ENCODE measurements at places on chromosomes 2 and 18.

DNA sequence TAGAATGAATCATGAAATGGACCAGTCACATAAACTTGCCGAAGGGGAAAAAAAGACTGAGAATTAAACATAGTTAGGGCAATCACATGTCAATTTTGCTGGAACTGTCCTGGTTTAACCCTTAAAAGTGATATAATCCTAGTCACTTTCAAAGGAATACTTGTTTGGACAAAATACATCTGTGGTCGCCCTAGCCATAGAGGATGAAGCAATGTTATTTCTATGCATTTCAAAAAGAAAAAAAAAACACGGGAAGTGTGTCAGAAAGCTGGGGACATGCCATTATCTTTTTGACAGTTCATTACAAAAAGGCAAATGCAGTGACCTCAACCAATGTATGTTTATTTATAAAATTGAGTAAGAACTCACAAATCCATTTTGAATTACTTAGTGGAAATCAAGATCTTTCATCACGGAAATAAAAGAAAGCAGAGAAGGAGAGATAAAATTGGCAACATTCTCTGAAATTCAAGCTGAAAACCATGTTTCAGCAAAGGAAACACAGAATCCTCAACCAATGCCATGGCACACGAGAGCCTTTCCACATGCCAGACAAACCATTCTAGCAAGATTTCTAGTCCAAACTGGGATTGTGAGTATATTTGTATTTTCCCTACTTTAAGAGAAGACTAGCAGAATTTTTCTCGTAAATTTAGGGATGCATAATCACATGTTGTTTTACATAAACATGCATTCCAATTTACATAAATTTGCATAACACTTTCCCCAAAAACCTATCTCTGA lies 854.3 kb upstream of the ACVR2A start:
- DNase-seq, result no peak

GRCh38 chr2:129118296-129118695 lies 799.6 kb upstream of the HS6ST1 start:
- DNase-seq, result no peak

DNA sequence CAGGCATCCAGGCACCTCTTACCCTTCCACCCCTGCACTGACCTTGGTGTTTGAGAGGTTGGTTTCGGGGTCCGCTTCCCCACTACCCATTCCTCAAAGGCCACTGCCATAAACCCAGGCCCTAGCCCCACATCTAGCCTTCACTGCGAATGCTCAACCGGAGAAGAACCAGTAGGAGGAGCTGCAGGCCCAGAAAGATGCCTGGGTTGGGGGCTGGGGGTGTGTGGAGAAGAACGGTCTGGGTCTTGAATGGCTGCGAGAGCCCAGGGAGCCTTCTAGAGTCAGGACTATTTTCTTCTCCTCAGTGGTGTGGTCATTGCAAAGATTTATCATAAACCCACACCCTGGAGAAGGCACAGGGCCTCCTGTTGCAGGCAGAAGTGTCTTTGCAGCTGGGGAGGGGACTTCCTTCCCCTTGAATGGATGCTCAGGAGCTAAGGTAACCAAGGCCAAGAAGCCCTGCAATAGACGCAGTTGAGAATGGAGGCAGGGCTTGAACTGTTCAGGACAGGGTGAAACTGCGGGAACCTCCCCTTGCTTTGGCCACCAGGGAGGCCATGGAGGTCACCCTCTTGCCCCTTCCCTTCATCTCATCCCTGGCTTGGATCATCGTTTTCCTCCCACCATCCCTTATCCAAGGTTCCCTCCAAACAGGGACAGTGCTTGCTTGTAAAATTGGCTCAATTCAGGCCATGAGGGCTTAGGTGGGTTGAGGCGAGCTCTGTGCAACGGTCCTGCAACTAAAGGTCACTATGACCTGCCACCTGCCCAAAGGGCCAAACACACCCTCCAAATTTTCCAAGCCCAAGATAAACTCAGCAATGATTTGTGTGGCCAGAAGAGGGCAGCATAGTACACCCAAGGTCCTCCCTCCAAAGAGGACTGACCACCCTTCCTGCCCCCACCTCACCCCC lies 20.9 kb downstream of the THNSL2 start:
- DNase-seq, result peak; percentile 56

DNA sequence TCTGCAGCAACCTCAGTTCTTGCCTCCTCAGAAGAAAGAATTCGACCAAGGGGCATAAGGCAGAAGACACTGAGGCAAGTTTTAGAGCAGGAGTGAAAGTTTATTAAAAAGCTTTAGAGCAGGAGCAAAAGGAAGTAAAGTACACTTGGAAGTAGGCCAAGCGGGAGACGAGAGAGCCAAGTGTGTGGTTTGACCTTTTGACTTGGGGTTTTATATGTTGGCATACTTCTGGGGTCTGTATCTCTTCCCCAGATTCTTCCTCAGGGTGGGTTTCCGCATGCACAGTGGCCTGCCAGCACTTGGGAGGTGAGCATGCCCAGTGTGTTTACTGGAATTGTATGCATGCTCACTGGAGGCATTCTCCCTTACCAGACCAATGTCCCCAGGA lies 59.3 kb upstream of the ANKRD44 start:
- DNase-seq, result no peak

DNA sequence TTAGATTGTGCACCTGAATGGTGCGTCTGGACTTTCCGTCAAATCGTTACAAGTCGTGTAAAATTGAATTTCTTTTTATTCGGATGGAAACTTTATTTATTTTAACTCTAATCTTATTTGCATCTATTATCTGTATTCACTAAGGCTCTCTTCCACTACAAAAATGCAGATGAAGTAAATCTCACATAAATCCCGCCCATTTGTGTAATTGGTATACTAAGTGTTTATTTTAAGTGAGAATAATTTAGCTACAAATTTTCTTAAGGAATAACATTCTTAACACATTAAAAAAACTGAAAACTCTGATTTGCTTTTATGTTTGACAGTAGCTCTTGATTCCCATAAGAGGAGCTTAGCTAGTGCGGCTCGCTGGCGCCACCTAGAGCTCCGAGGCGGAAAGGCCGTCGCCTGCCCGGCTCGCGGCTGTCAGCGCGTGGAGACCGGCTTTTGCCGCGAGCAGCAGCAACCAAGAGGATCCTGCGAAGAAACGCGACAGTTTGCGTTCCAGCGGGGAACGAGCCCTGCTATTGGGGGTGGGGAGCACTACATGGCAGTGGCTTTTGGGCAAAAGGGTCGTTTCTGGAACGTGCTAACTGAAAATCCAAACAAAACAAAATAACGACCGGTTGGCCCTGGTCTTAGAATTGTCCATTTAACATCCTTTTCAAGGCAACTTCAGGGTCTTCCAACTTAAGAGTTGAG lies 6.7 kb downstream of the SP9 start:
- peak; percentile 96 for DNase-seq

DNA sequence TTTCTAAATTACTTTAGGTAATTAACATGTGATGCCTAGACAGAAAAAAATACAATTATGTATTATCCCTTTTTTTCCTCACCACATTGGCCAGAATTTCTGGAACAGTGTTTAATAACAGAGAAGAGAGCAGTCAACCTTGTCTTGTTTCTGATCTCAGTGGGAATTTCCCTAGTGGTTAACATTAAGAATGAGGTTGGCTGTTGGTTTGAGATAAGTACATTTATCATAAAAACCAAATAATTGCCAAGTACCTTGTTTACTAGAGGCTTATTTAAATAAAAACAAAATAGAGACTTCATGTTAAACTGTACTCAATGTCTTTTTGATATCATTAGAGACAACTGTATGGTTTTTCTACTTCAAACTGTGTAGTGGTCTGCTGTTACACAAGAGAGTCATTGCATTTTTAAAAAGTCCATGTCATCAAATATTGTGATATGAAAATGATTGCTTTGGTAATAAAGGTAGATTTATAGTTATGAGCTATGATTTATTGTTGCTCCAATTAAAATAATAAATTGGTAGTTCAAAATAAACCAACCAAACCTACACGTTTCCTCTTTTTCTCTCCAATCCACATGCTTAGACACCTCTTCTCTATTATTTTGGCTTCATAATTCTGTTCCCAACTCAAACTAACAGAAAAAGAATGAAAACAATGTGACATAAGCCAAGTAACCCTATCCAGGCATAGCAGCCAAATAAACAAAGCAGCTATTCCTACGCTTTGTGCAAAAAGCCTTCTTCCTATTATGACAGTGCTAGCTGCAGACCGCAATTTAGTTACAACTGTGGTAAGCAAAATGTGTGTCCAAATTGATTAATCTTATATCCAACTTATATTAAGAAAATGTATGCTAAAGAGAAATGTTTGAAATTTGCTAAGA lies 20.9 kb upstream of the TANK start:
- no peak for DNase-seq

DNA sequence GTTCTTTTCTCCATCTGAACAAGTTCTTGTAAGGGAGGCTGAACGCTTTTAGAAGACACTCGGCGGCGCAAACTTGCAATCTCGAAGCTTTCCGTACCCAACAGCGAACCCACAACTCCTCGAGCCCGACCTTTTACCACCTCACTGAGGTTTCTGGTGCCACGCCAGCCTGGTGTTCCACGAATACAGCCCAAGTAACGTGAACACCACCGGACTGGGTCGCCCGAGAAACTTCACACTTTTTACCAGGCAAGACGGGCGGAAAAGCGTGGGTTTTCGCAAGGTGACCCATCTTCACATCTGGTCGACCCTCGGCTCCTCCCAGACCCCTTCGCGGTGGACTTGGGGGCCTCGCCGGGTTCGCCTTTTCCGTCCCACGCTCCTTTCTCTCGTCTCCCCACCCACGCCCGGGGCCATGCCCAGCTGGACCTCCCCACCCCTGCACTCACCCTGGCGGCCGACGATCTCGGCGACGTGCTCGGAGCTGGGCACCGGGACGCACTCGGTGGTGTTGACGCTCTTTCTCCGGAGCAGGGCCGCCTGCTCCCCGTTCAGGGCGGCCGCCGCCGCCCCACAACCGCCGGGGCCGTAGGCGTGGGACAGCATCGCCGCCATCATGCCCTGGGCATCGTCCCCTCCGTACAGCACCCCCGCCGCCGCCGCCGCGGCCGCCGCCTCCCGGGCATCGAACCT lies 1.2 kb downstream of the MEX3C start:
- DNase-seq, result peak; percentile 10

GRCh38 chr18:8380926-8381325 lies 228.3 kb upstream of the RAB12 start:
- no peak for DNase-seq

DNA sequence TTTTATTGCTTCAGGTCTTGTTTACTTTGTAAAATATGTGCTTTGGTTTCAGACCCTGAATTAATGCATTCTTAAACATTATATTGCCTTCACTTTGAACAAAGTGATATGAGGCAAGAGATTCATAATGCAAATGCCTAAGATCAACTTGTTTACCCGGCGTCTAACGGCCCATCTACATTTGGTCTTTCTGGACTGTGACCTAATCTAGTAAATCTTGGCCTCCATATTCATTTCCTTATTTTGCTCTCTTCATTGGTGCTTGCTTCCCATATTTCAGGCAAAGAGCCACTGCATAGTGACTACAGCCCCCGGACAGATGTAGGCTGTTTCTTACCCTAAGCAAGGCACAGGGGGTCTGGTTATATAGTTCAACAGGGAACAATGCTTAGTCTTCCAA lies 53.0 kb upstream of the SLC39A10 start:
- no peak for DNase-seq

- no peak for DNase-seq
Observed at GRCh38 chr2:187654535-187654934, 100.3 kb upstream of the TFPI start.

- DNase-seq, result no peak
Observed at GRCh38 chr2:74146929-74147726, 584 bp downstream of the BOLA3 start.

DNA sequence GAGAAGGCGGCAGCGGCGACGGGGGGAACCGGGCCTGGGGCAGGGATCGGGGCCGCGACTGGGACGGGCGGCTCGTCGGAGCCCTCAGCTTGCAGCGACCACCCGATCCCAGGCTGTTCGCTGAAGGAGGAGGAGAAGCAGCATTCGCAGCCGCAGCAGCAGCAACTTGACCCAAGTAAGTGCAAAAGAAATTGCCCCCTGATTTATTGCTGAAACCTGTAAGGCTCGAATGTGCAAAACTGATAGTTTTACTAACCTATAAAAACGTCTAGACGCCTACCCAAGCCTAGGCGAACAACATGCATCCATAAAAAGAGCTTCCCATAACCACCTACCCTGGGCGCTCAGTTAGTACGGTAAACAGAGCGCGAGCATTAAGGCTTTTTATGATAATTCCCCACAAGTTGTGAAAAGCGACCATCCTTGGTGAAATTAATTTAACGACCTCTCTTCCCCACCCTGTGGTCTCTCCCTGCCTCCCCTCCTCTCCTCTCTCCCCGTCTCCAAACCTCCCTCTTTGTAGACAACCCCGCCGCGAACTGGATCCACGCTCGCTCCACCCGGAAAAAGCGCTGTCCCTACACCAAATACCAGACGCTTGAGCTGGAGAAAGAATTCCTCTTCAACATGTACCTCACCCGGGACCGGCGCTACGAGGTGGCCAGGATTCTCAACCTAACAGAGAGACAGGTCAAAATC lies 1.0 kb downstream of the HOXD9 start:
- no peak for DNase-seq

- no peak for DNase-seq
Observed at GRCh38 chr2:226411205-226411604, 388.4 kb downstream of the IRS1 start.

DNA sequence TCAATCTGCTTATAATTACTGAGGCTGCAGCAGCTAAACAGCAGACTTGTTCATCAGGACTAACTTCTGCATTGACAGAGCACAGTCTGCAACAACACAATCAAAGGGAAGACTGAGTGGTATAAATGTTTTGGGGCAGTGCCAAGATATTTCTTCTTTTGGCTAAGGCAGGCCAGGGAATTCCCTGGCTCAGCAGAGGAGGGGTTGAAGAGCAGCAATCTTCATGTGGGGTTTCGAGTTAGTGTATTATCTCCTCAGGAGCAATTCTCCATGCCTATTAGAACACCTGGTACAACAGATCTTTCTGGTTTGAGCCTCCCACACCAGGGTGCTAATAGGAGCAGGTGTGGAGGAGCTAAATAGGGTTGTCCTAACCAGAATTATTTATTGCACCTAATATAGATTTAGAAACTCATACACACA lies 103.0 kb upstream of the STK17B start:
- no peak for DNase-seq

GRCh38 chr2:234146087-234146826 lies 95.8 kb downstream of the SPP2 start:
- DNase-seq, result no peak

All from neural crest cell (in vitro differentiated cells).